ENCODE measurements at places on chromosomes 4 and X.

- no peak for DNase-seq
Observed at GRCh38 chr4:21507439-21507838, 441.1 kb downstream of the KCNIP4 start.

GRCh38 chr4:91684955-91685354, 618.8 kb upstream of the GRID2 start:
- no peak for DNase-seq

- DNase-seq: no peak
Observed at GRCh38 chr4:159070742-159071141, 32.1 kb upstream of the RAPGEF2 start.

- no peak for DNase-seq
Observed at GRCh38 chr4:150079081-150079581, 886 bp downstream of the DCLK2 start.

GRCh38 chr4:81412946-81413495, 58.7 kb downstream of the RASGEF1B start:
- DNase-seq: no peak

GRCh38 chr4:8282742-8283141, 13.2 kb downstream of the HTRA3 start:
- DNase-seq: no peak

DNA sequence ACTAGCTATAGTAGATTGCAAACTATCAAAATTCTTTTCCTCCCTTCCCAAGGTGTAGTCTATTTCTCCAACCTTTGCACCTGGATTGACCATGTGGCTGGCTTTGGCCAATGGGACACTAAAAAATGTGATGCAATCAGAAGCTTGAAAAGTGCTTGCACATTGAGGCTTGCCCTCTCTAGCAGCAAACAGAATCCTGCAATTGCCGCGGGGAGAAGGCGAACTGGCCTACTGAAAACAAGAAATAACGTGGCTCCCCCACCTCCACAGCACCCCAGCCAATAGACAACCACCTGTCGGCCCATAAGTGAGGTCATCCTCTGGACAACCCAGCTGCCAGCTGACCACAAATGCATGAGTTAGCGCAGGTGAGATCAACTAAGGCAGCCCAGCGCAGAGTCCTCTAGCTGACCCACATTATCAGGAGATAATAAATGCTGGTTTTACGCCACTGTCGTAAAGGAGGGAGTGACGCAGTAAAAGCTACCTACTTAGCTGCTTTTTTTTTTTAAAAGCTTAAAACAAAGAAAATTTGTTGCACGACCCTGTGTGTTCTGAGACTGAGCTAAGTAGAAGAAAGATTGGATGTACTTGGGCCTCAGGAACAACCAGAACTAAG, 95.2 kb downstream of the GK start:
- DNase-seq: no peak

DNA sequence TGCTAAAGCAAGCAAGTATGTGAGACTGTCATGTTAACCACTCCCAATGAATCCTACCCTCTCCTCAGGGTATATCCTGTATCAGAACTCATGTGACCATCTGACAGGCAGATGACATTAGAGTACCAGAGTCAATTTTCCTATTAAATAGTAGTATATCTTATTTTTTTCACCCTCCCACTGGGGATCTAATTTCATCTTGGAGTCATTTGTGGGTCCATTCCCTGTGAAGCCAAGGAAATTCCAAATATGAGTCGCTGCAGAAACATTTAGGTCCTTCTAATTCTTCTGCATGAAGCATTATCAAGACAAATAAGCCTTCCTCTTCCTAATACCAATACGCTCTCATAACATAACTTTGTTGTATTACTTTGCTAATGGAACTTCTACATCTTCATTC, 52.2 kb upstream of the BLTP1 start:
- no peak for DNase-seq

GRCh38 chrX:18377796-18378195, 23.3 kb upstream of the SCML2 start:
- peak; percentile 23 for DNase-seq

GRCh38 chr4:36012503-36012902, 231.8 kb downstream of the ARAP2 start:
- no peak for DNase-seq

Measured in CD4-positive, alpha-beta T cell treated with Interleukin-6 at 100 ng/mL for 8 hours (primary cell).